ENCODE measurements at places on chromosomes 2 and 18. TPM values are rescaled to one million over a fixed set of nuclear protein-coding genes. Genes with fewer than 3 reads are reported as not detected.

DNA sequence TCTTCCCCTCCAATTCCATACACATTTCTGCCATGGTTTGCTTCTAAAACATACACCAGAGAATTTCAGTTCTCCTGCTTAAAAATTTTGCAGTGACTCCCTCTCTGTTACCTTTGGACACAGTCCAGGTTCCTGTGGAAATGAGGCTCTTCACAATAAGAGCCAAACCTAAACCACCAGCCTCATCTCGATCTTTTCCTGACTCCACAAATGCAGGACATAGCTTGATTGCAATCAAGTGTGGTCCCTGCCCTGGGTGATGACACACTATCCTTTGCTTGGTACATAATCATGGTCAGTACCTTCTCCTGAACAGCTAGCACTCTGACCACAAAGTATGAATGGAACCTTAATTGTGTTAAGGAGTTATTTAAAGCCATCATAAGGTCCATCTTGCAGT, 134.9 kb upstream of the CHAC2 start:
- no peaks in the 10 kb centered on the region for H3K36me3 ChIP-seq
- no peaks in the 10 kb centered on the region for H3K4me1 ChIP-seq
- H3K27me3 ChIP-seq, result no peaks in the 10 kb centered on the region
- no peak overlapping the region for H3K27ac ChIP-seq

GRCh38 chr2:60552078-60552850, 1.2 kb downstream of the BCL11A start:
- peaks cover 40% of the 10 kb centered on the region for H3K4me1 ChIP-seq
- H3K27ac ChIP-seq, result no peak overlapping the region
- H3K36me3 ChIP-seq, result no peaks in the 10 kb centered on the region
- no peak for DNase-seq
- H3K4me3 ChIP-seq, result no peak overlapping the region
- peaks cover 70% of the 10 kb centered on the region for H3K27me3 ChIP-seq

GRCh38 chr2:11701751-11702301, 31.8 kb upstream of the NTSR2 start:
- no peaks in the 10 kb centered on the region for H3K27me3 ChIP-seq
- H3K36me3 ChIP-seq, result no peaks in the 10 kb centered on the region
- H3K27ac ChIP-seq, result no peak overlapping the region
- H3K4me3 ChIP-seq, result no peak overlapping the region
- no peak for DNase-seq
- no peaks in the 10 kb centered on the region for H3K4me1 ChIP-seq

- H3K4me3 ChIP-seq, result no peak overlapping the region
- H3K27me3 ChIP-seq, result no peaks in the 10 kb centered on the region
- no peak for DNase-seq
- H3K4me1 ChIP-seq, result no peaks in the 10 kb centered on the region
- no peak overlapping the region for H3K27ac ChIP-seq
Measured at GRCh38 chr2:150938527-150938926, 323.1 kb downstream of the RBM43 start.

GRCh38 chr18:13611601-13612195, 114.7 kb downstream of the FAM210A start:
- no peaks in the 10 kb centered on the region for H3K27me3 ChIP-seq
- H3K27ac ChIP-seq, result no peak overlapping the region
- H3K4me3 ChIP-seq, result peak overlapping the region; percentile 63
- peaks cover 57% of the 10 kb centered on the region for H3K4me1 ChIP-seq

DNA sequence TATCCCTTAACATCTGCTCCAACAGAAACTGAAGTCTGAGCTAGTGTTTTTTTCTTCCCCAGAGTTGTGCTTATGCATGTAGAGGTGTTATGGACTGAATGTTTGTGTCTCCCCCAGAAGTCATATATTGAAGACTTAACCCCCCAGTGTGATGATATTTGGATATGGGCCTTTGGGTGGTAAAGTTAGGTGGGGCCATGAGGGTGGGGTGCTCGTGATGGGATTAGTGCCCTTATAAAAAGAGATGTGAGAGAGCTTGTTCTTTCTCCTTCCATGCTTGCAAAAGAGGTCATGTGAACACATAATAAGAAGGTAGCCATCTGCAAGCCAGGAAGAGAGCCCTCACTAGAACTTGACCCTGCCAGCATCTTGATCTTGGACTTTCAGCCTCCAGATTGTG, 34.4 kb upstream of the APOB start:
- no peaks in the 10 kb centered on the region for H3K4me1 ChIP-seq
- no peaks in the 10 kb centered on the region for H3K27me3 ChIP-seq
- no peak overlapping the region for H3K27ac ChIP-seq
- H3K36me3 ChIP-seq, result no peaks in the 10 kb centered on the region
- no peak for DNase-seq

DNA sequence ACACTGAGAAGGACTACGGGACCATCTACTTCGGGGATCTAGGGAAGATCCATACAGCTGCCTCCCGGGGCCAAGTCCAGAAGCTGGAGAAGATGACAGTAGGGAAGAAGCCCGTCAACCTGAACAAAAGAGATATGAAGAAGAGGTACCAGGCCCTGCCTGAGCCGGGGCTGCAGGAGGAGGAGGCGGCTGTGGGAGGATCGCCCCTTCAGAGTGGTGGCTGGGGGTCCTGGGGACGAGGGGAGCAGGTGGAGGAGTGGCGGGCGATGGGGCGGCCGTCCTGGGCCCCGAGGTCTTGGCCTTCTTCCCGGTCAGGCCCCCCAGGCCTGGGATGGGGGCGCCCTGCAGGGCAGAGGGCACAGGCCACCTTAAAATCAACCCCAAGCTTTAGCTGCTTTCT, 524 bp downstream of the ANKRD30B start:
- no peak overlapping the region for H3K27ac ChIP-seq
- H3K27me3 ChIP-seq, result no peaks in the 10 kb centered on the region
- H3K4me1 ChIP-seq, result no peaks in the 10 kb centered on the region
- no peak overlapping the region for H3K4me3 ChIP-seq

DNA sequence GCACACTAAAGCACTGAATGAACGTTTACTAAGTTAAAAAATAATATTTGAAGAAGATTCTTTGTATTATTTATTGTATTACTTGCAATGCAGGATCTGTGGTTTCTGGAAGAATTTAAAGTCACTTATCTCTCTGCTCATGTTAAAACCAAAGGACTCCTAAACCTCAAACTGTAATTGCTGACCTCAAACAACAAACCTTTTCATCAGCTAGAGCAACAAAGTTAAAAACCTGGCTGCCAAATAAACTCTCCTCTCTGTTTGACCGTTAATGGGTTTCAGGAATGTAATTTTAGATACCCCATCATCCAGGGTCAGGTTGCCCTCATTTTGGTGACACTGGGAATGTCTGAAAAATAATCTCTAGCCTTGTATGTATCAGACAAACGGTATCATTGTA, 239.1 kb downstream of the TGIF1 start:
- H3K4me1 ChIP-seq, result no peaks in the 10 kb centered on the region
- H3K4me3 ChIP-seq, result no peak overlapping the region
- no peak overlapping the region for H3K27ac ChIP-seq
- H3K36me3 ChIP-seq, result no peaks in the 10 kb centered on the region
- no peak for DNase-seq

DNA sequence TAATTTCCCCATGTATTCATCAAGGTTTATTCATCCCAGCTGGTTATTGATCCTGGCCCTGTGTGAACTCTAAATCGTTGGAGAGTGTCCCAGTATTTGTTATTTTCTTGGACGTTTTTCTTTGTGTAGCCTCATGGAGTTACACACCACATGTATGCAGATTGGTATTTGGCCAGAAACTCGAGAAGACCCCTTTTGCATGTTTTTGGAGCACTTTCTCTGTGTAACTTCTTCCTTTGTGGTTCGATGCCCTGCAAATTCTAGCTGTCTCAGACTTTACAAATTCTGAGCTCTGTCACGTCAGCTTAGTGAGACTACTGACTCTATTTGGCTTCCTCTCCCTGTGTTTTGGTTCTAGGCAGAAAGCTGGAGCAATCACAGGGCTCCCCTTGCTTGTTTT, 198.7 kb downstream of the MCFD2 start:
- H3K27me3 ChIP-seq, result no peaks in the 10 kb centered on the region
- no peak overlapping the region for H3K27ac ChIP-seq
- no peak overlapping the region for H3K4me3 ChIP-seq

GRCh38 chr2:32960647-32961403, 14.1 kb downstream of the LTBP1 start:
- no peak overlapping the region for H3K4me3 ChIP-seq
- no peaks in the 10 kb centered on the region for H3K27me3 ChIP-seq
- DNase-seq, result no peak

The ELOA2 gene
- not detected for total RNA-seq

The RUFY4 gene
- not detected for total RNA-seq

The C1QL2 gene
- not detected for total RNA-seq

Data from CD8-positive, alpha-beta memory T cell (primary cell).